GF-D8 (cell line): ENCODE measurements at places on chromosomes 4 and X.

DNA sequence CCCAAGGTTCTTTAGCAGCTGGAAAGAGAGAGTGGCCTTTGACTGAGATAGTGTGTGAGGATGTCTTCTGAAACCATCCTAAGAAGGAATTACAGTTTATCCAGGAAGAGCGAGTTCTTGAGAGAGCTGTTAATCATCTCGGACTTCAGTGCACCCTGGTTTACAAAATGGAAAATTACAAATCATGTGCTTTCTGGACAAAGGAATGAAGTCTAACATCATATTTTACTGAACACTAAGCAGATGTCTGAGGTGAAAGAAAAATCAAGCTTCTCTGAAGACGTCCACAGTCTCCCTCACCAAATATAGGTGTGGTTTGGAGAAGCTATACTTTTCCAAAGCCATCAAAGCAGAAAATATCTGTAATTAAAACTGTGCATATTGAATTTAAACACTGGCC, 30.8 kb upstream of the CYP2U1 start:
- no peak for DNase-seq

DNA sequence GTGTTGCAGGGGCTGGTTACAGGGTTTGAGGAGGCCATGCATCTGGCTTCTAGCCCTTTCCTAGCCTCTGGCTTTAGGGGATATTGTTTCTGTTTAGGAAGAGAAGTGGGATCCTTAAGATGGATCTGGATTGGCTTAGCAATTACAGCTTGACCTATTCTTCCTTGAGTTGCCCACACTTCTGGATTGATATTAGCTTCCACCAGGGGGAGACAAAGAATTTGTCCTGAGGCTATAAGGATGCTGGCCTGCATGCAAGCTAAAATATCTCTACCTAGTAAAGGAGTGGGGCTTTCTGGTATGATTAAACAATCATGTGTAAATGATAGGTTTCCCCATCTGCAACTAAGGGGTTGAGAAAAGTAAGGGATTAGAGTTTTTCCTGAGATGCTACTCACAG, 117.2 kb downstream of the TEX13C start:
- DNase-seq, result no peak

DNA sequence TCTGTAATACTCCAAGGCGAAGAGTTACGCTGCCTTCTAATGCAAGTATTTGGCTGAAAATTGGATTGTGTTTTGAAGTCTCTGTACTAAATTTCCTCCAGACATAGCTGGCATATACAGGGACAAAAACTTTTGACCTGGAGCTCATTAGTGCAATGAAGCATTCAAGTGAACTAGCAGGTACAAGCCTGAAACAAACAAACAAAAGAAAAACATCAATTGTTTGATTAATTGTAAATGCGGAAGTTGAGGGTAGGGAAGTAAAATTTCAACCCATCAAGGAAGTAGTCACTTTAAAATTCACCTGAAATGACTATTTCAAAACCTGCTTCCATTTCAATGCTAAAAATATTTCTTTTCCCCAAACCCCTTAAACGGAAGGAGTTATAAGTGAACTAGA, 516.3 kb upstream of the ATOH1 start:
- DNase-seq, result no peak

DNA sequence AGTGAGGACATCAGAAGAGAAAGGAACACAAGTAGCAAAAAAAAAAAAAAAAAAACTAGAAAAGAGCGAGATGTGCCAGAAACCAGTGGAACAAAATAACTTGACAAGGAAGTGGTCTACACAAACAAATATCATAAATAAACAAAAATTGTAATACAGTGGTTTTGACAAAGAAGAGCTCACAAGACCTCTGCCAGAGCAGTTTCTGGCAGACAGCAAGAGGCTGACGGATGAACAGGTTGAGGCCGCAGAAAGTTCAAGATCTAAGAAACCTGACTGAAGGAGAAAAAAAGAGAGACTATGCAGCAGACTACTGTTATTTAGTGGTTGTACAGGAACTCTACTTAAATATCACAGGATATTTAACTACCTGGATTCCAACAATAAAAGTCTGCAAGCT, 66.2 kb downstream of the MAB21L2 start:
- DNase-seq, result no peak

GRCh38 chrX:105307762-105308161, 87.3 kb upstream of the TEX13A start:
- no peak for DNase-seq

DNA sequence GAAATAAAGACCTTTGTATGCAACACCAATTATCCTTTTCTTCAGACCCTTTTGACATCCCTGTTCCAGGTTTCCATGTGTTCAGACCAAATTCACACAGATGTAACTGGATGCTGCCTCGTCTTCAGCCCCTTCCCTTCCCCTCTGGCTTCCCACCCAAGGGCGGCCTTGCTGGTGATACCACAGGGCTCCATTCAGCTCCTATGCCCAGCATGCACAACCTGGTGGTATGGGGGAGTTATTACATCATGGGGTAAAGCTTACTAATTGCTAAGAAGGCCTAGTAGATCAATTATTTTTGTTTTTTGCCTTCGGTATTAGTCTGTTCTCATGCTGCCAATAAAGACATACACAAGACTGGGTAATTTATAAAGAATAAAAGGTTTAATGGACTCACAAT, 317.0 kb upstream of the CXXC4 start:
- DNase-seq, result no peak

GRCh38 chr4:113394730-113395530, 345.5 kb downstream of the ANK2 start:
- DNase-seq, result peak; percentile 7

GRCh38 chr4:87038837-87039615, 104.2 kb downstream of the AFF1 start:
- DNase-seq, result no peak

GRCh38 chrX:80572636-80573035, 152.4 kb downstream of the TENT5D start:
- DNase-seq, result no peak

GRCh38 chrX:106612393-106612763, 600 bp downstream of the RADX start:
- DNase-seq, result no peak

DNA sequence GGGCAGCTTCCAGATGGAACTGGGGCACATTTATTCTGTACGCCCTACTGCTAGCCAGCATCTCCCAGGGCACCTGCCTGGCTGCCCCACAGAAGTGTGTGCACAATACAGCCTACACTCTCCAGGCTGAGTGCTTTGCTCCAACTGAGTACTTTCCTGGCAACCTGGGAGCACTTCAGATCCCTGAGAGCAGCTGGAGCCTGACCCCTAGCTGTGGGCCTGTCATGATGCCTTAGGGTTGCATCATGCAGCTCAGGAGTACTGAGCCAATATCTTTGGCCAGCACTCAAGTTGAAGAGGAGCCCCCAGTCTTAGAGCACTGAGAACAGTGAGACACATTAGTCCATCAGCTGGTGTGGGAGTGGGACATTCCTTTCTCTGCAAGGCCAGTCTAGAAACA, 321.9 kb downstream of the CFAP47 start:
- no peak for DNase-seq

DNA sequence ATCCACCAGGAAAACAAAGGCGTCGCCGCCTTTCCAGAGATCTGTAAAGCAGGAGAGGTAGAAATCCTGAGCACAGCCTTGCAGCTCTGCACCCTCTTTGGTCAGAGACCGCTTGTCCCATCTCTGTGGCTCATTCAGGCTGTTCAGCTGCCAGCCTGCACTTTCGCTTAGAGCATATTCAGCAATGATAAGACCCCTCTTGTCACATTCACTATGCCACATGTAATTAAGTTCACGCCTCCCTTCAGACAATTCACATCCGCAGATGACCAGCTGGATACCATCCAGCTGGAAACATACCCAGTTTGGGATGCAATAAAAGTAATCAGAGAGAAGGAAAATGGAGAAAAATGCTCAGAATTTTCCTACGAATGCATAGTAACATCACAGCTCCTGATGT, 335.4 kb downstream of the UNC5C start:
- DNase-seq, result no peak

- DNase-seq, result no peak
Observed at GRCh38 chr4:114512595-114513295, 85.9 kb upstream of the UGT8 start.

GRCh38 chr4:99845179-99845578, 28.6 kb downstream of the DAPP1 start:
- no peak for DNase-seq

- no peak for DNase-seq
Observed at GRCh38 chrX:72021975-72022374, 109.7 kb downstream of the RTL5 start.

- DNase-seq, result no peak
Observed at GRCh38 chr4:152218576-152218975, 317.3 kb downstream of the FBXW7 start.

GRCh38 chr4:48252313-48252712, 17.3 kb downstream of the TEC start:
- no peak for DNase-seq

- DNase-seq, result no peak
Observed at GRCh38 chr4:79512363-79512762, 104.3 kb upstream of the GK2 start.

- DNase-seq, result peak; percentile 90
Observed at GRCh38 chrX:66004928-66005829, 34.7 kb downstream of the VSIG4 start.

- no peak for DNase-seq
Observed at GRCh38 chrX:32448945-32449344, 762.4 kb downstream of the DMD start.

- no peak for DNase-seq
Observed at GRCh38 chr4:84855774-84856173, 110.7 kb downstream of the WDFY3 start.

GRCh38 chrX:29535212-29536162, 679.9 kb upstream of the MAGEB2 start:
- DNase-seq, result no peak

- DNase-seq, result no peak
Observed at GRCh38 chr4:123430031-123430430, 33.4 kb downstream of the SPRY1 start.

GRCh38 chr4:76666944-76667532, 230.9 kb downstream of the SOWAHB start:
- no peak for DNase-seq

DNA sequence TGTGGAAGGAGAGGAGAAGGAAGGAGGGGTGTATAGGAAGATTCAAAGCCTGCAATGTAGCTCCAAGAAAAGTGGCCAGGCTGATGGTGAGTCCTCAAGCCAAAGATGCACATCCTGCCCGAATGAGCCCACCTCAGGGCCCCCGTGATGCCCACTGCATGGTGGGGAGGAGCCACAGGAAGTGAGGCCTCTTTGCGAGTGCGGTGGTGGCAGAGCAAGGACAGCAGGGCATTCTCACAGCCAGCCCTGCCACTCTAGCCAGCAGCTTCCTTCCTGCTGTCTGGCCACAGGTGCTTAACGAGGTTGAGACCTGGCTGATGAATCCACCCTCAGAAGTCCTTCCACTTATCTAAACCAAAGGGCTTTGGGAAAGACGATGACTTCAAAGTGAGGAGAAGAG, 55.8 kb downstream of the BCOR start:
- DNase-seq, result no peak

- DNase-seq, result no peak
Observed at GRCh38 chrX:82765811-82766210, 742.3 kb upstream of the POU3F4 start.

DNA sequence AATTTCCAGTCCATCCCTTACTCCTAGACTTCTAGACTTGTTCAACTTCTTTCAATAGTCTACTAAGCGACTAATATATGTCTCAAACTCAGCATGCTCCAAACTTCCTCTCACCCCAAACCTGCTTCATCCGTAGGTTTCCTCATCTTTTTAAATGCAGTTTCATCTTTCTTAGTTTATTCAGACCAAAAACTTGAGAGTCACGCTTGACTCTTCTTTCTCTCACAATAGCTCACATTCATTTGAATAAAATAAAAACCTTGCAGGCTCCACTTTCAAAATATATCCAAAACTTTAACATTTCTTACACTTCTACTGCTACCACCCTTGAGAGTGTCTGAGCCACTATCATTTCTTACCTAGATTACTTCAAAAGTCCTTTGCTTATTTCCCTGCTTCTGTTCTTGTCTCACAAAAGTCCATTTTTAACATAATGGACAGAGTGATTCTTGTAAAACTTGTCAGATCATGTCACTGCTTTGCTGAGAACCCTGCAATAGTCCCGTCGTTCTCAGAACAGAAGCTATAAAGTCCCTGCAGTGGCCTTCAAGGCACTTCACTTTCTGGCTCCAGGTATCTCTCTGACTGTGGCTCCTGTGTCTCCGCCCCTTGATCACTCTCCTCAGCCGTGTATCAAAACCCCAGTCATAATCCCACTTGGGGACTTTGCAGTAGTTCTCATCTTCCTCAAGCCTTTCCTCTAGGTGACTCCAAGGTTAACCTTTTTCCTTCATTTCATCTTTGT, 167.6 kb downstream of the ARHGAP24 start:
- no peak for DNase-seq

- DNase-seq, result no peak
Observed at GRCh38 chrX:119004920-119005524, 30.6 kb downstream of the LONRF3 start.

DNA sequence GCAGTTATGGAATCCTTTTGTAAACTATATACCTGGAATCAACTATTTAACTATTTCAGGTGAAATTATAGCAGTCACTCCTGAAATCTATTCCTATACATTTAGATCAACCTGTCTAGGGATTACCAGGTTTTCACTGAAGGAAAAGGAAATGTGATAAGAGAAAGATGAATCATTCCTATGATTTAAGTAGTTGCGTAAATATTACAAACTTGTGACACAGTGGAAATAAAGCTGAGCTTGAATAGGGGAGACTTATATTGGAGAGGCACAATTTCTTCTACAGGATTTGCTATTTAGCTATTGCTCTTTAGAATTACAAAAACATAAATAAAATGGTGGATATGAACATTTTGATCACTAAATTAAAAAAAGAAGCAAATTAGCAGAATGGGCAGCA, 284.1 kb upstream of the EPHA5 start:
- DNase-seq, result no peak

DNA sequence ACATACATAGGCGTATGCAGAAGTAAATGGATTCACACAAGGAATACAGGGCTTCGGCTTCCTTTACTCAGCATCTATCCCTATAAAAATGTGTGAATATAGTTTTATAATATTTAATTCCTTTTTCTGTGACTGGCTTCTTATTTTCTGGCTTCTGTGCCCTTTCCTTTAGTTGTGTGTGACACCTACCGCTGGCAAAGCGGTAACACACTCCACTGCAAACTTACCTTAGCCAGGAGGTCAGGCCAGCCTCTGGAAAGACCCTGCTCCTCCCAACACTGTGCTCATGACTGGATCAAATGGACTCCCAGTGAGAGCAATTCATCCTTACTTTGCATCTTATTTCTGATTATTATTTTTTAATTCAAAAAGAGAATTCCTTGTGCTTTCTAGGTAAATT, 244.2 kb downstream of the ANK2 start:
- no peak for DNase-seq

DNA sequence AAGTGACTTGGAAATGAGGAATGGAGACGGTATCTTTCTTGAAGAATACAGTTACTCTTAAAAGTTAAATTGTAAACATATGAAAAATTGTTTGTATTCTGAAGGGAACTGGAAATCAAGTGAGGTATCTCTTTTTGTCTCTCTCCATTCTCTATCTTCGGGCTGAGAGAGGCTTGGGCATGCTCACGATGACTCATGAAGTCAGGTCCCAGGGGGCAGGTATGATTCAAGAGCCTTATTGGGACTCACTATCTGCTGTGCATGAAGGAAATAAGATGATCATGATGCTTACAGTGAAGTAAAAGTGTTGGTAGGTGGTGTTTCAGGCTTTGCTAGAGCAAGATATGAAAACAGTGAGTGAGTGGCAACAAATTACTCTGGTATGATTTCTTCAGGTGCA, 200.4 kb upstream of the PITX2 start:
- no peak for DNase-seq
